ENCODE measurements at places on chromosomes 4 and X.
A peak's percentile ranks its signal among the peaks of the same experiment; 100 is the strongest.

DNA sequence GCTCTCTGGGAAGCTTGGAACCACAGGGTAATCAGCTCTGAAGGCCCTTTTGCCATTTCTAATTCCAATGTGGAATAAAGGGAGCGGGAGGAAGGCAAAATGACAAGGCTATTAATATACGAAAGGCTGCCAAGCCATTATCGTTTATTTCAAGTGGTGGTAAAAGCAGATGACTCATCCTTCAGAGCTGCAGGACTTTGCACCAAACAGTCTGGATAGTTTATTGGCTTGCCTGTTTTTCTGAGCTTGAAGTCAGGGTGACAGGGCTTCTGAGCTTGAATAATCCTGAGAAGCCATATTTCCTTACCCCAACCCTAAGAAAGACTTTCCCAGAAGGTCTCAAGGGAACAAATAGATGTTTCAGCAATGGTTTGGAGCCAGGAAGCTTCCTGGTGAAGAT, 7.7 kb upstream of the GABRE start:
- DNase-seq: no peak

GRCh38 chr4:84750260-84750959, 167.5 kb downstream of the CDS1 start:
- peak; percentile 14 for DNase-seq

DNA sequence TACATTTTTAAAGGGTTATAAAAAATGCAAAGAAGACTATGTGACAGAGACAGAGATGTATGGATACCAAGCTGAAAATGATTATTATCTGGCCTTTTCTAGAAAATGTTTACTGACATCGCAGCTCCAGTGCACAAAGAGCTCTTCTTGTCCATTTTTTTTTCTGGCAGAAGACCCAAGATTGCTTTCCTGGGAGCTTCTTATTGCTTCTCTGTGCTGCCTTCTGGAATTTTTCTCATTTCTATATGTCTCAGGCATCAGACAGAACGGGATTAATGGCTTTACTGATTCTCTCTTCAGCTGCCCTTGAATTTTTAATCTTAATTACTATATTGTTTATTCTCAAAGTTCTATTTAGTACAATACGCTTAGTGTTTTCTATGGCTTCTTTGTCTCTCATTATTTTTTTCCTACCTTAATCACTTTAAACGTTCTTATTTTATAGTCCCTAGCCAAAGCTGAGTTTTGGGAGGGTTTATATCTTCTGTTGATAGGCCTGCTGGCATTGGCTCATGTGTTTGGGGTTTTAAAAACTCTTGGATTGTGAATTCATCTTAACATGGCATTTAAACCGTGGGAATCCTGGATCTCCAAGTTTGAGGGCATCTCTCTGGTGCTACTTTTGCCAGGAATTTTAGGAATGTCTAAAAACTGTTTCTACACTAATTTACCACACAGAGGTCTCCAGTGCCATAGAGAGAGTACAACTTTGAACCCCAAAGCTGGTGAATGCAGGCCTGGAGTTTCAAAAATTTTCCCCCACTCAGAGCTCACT, 138.9 kb upstream of the LNX1 start:
- no peak for DNase-seq

DNA sequence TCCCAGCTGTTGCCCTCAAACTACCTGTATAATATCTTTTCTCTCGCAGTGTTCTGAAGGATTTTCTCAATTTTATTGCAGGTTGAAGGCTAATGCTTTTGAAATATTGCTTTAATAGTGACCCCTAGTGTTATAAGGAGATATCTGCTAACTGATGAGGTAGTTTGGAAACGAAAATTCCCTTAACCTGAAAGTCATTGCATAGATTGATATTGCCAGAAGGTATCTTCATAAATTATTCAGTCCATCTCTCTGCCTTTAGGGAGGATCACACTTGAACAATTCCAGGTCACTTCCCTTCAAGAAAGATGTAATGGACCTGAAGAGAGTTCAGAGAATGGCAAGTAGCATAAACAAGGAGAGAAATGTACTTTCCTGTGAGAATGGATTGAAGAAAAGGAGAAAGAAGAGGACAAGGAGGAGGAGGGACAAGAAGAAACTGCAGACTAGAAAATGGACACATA, 44.1 kb downstream of the TIGD4 start:
- DNase-seq: no peak
